Activated naive CD4-positive, alpha-beta T cell (primary cell): ENCODE measurements at places on chromosomes 11 and 22.

DNA sequence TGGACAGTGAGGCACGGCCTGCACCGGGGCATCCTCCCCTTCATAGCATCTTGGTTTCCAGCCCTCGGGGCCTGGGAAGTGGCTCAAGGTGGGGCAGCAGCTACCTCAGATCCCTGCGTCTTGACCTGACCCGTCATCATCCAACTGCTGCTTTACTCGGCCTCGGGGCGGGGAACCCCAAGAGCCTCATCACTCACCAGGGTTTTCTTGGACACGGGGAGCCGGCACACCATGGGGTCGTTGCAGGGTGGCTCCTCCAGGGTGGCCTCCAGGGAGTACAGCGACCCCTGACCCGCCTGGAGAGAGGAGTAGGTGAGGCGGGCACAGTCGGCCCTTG lies 651 bp downstream of the CTSF start:
- DNase-seq = no peak

DNA sequence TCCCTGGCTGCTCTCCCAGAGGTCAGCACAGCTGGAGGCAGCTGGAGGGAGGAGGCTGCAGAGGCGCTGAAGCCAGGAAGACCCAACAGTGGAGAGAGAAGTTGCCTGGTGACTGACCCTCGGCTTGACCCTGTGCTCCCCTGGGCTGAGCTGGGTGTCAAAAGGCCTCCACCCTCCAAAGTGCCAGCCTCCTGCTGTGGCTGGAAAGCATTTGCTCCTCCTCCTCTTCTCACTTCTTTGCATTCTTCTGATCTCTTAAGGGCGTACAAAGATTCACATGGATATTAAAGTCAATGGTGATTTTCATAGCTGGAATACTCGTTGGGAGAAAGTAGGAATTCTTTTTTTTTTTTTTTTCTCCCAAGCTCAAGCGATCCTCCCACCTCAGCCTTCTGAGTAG lies 91.7 kb downstream of the MED15 start:
- DNase-seq = no peak

DNA sequence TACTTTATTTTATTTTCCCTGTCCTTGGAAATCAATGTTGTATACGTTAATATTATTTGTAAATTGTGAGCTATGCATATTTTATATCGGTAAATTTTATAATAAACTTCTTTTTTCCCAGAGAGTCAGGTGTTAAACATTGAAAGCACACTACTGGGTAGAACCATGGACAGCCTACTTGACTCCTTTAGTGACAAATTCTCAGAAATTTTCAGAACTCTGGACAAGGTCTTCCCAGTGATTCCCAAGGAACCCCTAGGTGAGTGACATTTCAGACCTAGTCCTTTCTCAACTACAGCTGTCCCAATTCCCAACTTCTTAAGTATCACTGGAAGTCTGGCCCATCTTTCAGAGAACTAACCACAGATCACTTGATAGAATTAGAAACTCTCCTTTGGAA lies 107.2 kb downstream of the RCN1 start:
- DNase-seq = no peak

GRCh38 chr11:102415304-102415916 lies 37.2 kb downstream of the TMEM123 start:
- no peak for DNase-seq

- no peak for DNase-seq
Observed at GRCh38 chr11:34840736-34841386, 75.3 kb downstream of the APIP start.

GRCh38 chr11:68840661-68841653 lies 759 bp downstream of the CPT1A start:
- DNase-seq = no peak

GRCh38 chr22:17250380-17251082 lies 31.3 kb upstream of the ADA2 start:
- DNase-seq = no peak

- no peak for DNase-seq
Observed at GRCh38 chr22:43516996-43517635, 105.3 kb downstream of the MPPED1 start.

- DNase-seq = no peak
Observed at GRCh38 chr11:102868339-102868738, 6.4 kb downstream of the MMP12 start.

DNA sequence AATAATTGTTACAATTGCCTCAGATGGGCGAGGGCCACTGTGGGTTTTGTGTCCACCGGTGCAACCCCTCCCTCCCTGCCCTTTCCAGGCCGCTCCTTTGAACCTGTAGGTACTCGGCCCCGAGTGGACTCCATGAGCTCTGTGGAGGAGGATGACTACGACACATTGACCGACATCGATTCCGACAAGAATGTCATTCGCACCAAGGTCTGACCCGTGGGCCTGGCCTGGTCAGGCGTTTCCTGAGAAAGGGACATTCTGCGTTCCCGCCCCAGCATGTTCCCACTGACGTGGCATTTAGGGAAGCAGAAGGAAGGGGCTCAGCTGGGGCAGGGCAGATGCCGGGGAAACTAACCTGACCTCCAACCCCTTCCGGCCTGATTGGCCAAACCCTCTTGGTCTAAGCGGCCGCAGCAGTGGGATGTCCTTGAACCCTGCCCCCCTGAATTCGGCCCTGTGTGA lies 10.1 kb downstream of the SIDT2 start:
- no peak for DNase-seq

GRCh38 chr11:66607126-66607834 lies 9.2 kb upstream of the RBM14 start:
- DNase-seq = no peak

DNA sequence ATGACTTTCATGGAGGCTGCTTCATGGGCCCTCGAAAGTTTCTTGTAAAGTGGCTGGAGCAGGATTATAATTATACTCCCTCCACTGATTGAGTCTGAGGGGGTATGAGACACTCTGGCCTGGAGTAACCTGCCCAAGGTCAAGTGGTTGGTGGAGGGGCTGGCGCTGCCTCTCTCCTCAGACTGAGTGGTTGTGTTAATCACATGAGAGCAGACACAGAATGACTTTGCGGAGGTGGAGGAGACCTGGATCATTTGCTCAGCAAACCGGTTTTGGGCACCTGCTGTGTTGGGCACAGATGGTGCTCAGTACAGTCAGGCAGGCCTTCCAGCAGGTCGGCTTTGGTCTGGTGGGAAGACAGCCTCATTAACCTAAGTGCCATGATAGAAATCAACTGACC lies 11.8 kb downstream of the BCR start:
- DNase-seq = no peak

DNA sequence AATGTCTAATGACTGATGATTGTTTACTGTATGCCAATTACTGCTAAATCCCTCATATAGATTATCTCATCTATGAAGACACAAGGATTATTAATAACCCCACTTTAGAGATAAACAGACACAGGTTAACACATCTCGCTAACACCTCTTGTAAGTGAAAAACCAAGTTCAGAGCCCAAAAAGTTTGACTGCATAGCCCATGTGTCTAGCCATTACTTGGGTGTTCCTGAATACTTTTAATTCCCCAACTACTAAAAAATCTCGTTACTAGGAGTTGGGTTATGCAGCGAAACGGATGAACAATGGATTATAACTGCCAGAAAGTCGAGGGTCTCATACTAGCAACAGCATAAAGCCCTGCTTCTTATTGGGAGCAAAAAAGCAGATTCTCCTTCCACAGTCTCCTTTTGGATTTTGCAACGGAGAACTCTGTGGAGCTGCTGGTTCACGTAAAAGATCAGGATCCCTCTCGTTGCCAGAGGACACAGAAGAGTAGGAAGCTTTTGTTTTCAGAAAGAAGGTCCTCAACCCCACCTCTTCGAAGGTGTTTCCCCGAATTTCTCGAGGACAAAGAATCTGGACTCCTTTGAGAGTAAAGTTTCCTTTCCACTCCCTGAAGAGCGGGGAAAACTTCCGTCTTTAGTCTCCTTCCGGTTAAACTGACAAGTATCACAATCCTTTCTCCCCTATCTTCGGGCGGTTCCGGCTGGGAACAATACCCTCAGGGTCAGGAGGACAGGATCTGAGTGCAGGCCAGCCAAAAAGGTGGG lies 979 bp downstream of the ZBED5 start:
- DNase-seq = no peak

DNA sequence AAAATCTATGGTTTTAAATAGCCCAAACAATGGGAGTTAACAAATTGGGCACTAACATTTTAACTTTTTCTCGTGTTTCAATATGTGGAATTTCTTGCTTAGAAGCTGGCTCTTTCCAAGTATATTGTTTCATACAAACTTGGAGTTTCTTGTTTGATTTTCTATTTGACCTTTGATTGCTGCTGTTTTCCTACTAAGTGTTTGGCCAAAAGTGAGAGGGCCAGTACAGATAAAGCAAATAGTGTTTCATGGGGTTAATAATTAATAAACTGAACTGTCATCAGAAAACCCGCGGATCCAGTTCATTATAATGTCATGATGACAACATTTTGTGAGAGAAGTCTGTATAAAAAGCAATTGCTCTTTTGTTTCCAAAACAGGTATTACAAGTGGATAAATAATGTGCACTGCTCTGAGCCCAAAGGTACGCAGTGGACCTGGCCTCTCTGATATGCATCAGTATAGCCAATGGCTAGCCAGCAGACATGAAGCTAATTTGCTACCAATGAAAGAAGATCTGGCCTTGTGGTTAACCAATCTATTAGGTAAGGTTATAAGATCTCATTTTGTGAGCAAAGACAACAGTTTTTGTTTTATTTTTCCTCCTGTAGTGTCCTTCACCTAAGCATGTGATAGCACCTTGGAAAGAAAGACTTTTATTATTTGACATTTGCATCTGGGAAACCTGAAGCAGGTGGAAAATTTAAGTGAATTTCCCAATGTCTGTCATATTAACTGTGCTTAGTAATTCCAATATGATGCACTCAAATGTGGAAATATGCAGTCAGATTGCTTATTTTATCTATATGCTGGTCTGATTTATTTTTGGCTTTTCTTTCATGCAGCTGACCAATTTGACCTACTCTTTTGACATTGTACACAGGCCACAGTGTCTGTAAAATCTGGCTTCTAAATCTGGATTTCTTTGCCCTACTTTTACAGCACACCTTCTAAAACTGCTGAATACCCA lies 8.3 kb downstream of the GAS2 start:
- no peak for DNase-seq

- DNase-seq = peak; percentile 51
Observed at GRCh38 chr11:57668434-57668782, 494 bp downstream of the ZDHHC5 start.

DNA sequence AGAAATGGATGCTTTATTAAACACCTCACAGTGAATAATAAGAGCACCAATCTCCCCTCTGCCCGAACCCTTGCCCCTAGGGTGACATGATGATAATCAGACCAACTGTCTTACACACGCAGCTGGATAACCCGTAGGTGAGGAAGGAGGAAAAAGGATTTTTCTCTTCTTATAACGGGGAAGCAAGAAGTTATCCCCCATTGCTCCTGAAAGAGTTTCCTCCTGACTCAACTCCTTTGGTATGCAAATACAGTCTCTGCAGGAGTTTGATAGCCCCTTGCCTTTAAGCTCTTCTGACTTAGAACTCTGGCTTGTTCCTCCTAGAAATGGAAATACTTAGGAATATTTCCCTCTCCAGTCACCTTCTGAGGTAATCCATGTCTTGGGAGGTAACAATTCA lies 455.8 kb downstream of the TMEM135 start:
- DNase-seq = no peak

DNA sequence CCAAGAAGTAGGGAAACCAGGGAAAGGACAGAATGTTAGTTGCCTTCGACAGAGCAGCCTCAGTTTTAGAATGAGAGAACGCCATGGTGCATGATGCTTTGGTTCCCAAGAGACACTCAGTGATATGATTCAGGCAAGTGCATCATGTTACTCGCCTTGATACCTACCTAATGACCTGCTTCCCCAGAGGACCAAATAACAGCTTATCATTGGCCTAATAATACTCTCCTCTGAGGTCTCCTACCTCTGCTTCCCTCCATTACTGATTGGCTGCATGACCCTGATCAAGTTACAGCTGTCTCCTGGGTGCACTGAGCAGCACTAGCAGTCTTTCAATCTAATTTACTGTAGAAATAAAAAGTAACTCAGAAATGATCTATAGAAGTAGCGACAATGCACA lies 979.7 kb upstream of the FAT3 start:
- DNase-seq = no peak

DNA sequence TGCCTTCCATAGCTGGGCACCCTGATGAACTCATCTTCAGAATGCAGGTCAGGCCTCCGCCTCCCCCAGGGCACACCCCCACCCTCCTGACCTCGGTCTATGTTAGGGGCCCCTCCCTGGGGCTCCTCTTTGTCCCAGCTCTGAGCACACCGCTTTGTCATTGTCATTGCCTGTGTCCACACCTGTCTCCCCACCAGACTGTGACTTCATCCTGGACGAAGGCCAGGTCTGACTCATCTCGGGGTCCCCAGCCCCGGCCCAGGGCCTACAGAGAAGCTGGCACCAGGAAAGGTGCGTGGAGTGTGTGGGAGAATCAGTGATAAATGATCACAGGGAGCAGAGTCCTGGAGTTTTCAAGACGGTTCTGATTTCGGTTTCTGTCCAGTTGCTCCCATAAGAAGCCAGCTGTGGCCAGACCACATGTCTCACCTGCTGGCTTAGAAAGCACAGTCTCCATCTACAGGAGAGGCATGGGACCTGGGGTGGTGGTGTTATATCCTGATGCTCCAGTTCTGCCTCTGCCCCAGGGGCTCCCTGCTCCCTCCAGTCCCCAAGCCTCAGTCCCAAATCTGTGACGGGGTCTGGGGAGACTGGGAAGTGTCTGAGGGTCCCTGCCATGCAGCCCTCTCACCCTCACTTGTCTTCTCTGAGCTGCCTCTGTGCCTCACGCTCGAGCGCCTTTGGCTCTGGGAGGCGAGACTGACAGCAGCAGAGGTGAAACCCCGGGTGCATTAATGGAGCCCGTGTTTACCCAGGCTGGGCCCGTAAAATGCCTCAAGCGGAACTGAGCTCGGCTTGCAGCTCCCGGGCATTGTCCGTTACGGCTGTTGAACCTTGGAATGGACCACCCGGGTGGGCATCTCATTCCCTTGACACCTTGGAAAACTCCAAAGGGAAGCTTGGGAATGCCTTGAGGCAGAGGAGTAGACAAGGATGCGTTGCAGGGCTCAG lies 85.5 kb upstream of the WNT11 start:
- DNase-seq = no peak

- peak; percentile 51 for DNase-seq
Observed at GRCh38 chr11:66045177-66045639, 3.8 kb downstream of the GAL3ST3 start.

GRCh38 chr11:116261606-116262005 lies 511.2 kb downstream of the BUD13 start:
- no peak for DNase-seq

DNA sequence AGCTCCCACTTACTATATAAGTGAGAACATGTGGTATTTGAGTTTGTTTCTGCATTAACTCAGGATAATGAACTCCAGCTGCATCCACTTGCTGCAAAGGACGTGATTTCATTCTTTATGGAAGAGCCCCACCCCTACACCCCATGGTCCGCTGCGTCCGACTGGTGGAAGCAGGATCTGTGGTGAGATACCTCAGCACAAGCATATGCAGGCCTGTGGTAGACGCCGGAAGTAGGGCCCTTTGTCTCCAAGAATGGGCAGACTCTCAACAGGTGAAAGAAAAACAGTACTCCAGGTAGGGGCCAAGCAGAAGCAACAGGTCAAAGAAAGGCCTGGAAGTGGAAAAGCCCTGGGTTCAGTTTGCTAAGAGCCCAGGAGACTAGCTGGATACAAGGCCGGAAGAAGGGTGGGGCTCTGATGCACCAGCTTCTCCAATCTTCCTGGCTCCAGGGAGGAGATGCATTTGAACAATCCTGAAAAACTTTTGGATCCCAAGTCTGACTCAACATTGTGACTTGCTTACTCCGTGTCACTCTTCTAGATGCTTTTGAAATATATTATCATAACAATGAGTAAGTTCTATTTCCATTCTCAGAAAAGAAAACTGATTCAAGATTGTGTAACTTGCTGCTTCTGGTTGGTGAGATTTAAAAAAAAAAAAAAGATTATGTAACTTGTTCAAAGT lies 30.4 kb downstream of the NEAT1 start:
- no peak for DNase-seq

- DNase-seq = no peak
Observed at GRCh38 chr11:2621894-2622293, 77.9 kb downstream of the KCNQ1OT1 start.
